Activated CD4-positive, alpha-beta T cell treated with anti-CD3 and anti-CD28 coated beads, Interleukin-2, amount 10 ng/mL, durations not matched to agents 24 days and 14 days (primary cell): ENCODE measurements at places on chromosomes 1 and 21. TPM values are rescaled to one million over a fixed set of nuclear protein-coding genes. Genes with fewer than 3 reads are reported as not detected.

Gene CEP85
- total RNA-seq = 39.3 and 40.8 TPM in 2 replicates

Gene ELF3
- total RNA-seq = 0.14 and 0.68 TPM in 2 replicates

Gene LIN28A
- total RNA-seq = not detected in 2 replicates

Gene TNFAIP8L2
- 29.4 and 32.5 TPM in 2 replicates for total RNA-seq

Gene MFSD2A
- 47.0 and 49.7 TPM in 2 replicates for total RNA-seq

Gene SRRM1
- 258 and 261 TPM in 2 replicates for total RNA-seq

Gene BARHL2
- total RNA-seq = not detected in 2 replicates

Gene KCTD3
- 4.5 and 6.9 TPM in 2 replicates for total RNA-seq

DNA sequence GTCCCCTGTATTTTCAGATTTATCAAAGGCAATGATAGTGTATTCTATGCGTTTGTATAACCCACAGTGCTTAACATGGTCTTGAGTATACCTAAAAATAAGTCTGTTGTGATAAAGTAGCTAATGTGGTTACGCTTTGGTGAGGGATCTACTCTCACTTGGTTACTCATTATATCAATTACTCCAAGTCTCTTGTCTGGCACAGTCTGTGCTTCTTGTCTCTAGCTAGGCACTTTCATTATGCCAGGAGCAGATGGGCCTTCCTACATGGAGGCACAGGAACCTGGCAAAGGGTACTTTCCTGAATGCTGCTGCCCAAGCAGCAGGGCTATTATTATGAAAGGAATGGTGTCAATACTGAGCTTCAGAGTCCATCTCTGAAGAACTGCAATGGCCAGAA lies 4.2 kb upstream of the PTPN22 start:
- no peak for DNase-seq

- no peak for DNase-seq
Observed at GRCh38 chr1:161059293-161059692, 10.4 kb downstream of the ARHGAP30 start.

DNA sequence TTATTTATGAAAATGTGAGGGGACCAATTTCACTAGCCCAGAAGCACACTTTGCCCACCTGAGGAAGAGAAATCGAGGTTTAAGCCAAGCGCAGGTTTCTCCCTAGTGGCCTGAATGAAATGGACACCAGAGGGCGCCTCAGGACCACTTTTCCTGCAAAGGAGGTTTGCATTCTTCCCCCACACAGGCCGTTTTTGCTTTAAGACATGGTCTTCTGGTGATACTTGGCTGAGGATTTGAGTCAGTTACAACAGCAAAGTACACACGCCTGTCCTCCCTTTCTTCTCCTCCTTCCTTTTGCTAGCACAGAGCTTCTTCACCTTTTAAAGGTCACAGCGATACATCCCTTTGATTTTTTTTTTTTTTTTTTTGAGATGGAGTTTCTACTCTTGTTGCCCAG lies 5.4 kb downstream of the PLA2G2E start:
- peak; percentile 93 for DNase-seq

DNA sequence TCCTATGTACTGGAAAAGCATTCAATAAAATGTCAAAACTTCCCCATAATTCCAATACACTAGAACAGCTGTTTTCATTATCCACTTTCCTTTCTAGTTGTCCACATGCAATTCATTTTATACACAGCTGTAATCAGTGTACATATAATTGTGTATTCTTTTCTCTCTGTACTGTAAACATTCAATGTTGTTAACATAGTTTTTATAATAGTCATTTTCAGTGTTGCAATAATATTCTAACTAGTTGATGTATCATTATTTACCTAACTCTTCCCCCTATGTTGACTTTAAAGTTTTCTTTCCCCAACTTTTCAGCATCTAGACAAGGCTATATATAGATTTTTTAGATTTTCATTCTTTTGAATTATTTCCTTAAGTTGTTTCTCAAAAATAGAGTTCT lies 44.4 kb downstream of the DIPK1A start:
- DNase-seq = no peak

- DNase-seq = no peak
Observed at GRCh38 chr1:74650561-74650960, 23.0 kb downstream of the ERICH3 start.

DNA sequence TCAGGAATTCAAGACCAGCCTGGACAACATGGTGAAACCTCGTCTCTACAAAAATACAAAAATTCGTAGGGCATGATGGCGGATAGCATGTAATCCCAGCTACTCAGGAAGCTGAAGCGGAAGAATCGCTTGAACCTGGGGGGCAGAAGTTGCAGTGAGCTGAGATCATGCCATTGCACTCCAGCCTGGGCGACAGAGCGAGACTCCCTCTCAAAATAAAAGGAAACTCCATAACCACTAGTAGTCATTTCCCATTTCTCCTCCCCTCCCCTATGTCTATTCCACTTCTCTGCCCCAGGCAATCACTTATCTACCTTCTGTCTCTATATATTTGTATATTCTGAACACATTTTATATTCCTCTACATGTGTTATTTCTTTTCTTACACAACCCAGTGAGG lies 4.0 kb upstream of the CEP350 start:
- DNase-seq = peak; percentile 23

DNA sequence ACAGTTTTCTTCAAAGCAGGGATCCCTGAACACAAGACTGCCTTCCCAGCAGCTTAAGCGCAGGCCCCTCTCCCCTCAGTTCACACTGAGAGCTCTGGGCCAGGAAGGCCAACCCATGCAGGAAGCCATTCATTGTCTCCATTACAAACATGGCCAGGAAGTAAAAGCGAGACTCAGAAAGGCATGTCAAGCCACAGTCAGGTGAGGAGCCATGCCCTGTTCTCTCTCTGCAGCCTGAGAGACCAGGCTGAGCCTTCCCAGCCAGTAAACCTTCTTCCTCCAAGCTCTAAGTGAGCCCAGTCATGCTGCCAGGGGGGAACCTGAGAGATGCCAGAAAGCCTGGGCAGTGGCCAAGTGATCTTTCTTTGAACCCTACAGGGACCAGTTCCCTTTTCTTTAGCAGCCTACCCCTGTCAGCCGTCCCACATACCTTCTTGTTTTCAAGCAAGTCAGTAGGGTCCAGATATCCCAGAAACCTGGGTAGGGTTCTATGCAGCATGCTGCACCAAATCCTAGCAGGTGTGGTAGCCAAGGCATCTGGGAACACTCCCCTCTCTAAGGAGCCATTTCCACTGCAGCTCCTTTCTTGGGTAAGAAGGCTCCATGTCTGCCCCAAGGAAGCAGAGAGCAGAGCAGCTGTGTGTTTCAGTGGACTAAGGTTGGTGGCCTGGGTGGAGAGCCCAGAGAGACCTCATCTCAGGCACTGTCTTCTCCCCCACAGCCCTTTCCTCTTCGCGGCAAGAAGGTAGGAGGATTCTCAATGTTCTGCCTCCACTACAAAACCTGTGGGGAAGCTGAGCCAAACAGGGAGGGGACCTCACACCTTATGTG lies 977 bp downstream of the TRAF3IP3 start:
- DNase-seq = peak; percentile 86

GRCh38 chr1:93123201-93123783 lies 44.2 kb downstream of the MTF2 start:
- DNase-seq = no peak

DNA sequence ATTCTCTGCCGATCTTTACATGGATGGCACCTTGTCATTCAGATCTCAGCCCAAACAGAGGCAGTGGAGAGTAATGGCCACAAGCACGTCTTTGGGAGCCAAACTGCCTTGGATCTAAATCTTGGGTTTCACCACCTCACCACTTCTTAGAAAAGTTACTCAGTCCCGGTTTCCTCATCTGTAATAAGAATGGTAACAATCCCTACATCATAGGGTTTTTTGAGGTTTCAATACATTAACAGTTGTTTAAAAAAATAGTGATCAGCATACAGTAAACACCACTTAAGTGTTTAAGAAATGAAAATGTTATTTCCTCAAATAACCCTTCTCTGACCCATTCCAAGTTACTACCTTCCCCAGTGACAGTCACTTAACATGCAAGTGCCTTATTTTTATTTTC lies 38.5 kb upstream of the KCNA3 start:
- no peak for DNase-seq

GRCh38 chr21:34022627-34023335 lies 50.6 kb upstream of the MRPS6 start:
- peak; percentile 71 for DNase-seq

DNA sequence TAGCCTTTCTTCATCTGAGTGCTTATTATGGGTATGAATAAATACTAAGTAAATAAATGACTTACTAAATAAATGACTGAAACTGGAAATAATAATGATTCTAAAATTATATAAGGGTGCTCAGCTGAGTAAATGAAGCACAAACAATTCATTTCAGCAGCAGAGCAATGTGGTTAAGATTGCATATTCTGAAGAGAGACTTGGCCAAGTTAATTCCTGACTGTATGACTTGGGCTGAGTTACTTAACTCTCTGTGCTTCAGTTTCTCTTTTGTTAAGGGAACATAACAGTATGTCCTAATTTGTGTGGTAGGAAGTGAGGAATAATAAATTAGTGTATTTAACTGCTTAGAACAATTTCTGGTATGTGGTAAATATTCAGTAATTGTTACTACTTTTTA lies 19.1 kb downstream of the AGL start:
- DNase-seq = no peak

- no peak for DNase-seq
Observed at GRCh38 chr1:174700775-174701174, 253.0 kb downstream of the GPR52 start.

- DNase-seq = no peak
Observed at GRCh38 chr21:17002594-17003257, 510.1 kb upstream of the CXADR start.
